ENCODE measurements at places on chromosomes 13 and 19.

DNA sequence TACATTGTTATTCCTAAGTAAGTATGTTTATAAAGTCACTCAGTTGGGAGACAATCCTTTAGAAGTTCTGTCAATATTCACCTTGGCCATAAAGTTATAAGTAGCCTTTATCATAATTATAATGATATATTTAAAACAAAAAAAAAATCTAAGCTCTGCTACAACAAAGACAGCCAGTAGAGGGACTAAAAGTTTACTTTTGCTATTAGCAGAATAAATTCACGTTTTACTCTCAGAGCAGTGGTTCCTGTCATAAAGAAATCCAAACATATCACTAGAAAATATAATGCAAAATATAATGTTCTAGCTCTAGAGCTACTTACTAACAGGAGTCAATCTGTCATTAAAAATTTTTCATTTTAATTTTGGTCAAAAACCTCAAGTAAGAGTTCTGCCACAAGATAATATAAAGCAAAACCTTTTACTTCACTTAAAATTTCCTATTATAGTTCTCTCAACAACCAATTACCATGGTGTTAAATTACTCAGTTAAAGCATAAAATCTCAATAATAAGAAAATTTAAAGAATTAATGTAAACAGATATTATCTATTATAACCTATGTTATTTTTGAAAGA is 17.7 kb downstream of the INTS6 start:
- DNase-seq, result no peak

- DNase-seq, result no peak
These were observed 46.5 kb downstream of the LYL1 start for GRCh38 chr19:13056052-13056660.

DNA sequence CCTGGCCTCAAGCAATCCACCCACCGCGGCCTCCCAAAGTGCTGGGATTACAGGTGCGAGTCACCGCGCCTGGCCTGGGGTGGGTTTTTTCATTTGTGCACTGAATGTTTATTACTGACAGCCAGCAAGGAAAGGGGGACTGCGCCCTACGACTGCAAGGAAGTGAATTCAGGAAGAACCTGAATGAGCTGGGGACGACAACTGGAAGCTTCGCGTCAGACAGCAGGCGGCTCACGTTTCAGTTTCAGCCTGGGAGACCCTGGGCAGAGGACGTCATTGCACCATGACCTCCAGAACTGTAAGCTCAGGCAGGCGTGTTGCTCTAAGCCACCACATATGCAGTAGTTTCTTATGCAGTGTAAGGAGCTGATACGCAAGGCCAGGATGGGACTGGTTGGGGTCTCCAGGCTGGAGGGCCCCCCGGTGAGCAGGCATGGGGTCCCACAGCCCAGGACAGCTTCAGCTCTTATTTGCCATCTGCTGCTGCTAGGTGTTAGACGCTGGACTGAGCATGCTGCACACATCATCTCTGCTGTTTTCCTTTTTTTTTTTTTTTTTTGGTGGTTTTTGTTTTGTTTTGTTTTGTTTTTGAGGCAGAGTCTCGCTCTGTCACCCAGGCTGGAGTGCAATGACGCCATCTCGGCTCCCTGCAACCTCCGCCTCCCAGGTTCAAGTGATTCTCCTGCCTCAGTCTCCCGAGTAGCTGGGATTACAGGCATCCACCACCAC is 66.6 kb downstream of the GADD45B start:
- DNase-seq, result no peak

DNA sequence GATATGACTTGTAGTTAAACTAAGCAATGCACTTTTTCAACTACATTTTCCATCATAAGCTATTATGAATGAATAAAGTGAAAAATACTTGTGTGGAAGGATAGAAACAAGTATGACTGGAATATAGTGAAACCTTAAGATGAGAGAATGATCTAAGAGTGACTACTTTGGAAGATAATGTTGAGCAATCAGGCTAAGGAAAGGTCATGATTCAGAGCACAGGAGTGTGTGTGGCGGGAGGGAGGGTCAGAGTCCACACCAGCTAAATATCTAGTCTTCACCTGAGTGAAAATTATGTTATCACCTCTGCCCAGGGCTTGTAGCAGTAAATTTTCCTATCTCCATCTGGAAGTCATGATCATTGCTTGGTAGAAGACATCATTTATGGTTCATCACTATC is 833.4 kb upstream of the ATXN8OS start:
- DNase-seq, result no peak

DNA sequence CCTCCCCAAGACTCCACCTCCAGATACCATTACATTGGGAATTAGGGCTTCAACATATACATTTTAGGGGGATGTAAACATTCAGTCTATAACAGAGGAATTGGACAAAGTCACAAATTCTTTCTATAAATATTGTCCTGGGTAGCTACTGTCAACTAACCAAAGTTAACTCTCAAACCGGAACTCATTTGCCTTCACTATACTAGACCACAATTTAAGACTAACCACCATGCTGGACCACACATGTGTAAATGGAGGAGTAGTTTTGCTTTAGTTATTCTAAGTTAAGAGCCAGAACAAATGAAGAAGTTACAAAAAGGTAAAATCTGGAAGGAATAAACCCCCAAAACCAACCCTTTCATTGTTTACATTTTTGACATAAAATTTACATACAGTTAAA is 222.8 kb downstream of the NDFIP2 start:
- no peak for DNase-seq

GRCh38 chr19:54405628-54406027 is 9.6 kb upstream of the TTYH1 start:
- DNase-seq, result no peak

DNA sequence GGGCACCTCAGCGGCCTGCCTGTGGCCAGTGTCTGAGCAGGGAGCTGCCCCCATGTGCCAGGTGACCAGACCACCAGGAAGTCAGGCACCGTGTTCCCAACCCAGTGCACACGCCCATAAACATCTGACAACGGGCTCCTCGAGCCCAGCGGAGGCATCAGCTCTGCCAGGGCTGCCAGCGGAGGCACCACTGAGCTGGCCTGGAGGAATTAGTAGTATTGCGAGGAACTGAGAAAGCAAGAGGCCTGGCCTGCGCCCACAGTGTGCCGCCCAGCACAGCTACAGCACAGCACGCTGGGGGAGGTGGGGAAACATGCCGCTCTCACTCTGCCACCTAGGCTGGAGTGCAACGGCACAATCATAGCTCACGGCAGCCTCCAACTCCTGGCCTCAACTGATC is 44.6 kb downstream of the ANKRD27 start:
- DNase-seq, result no peak

DNA sequence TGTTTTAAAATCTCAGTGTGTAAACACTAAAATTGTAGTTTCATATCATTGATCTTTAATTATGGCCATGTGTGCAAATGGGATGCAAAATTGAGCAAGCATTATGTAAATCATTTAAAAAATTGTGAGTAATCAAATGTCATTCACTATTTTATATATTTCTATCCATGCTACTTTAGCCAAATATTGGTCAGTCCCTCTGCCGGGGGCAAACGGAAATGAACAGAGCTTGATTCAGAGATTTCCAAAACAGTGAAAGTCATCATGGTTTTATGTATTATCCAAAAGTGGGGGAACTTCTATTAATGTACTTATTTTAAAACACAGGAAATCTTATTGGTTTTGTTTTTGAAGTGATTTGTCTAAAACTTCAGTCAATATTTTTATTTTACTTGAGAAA is 219.1 kb downstream of the IRS2 start:
- DNase-seq, result no peak

- DNase-seq, result no peak
These were observed 921 bp upstream of the POLD1 start for GRCh38 chr19:50383001-50383851.

GRCh38 chr13:27489456-27489855 is 39.1 kb upstream of the MTIF3 start:
- DNase-seq, result no peak

GRCh38 chr19:40605216-40605971 is 4.2 kb downstream of the LTBP4 start:
- DNase-seq, result peak; percentile 78

GRCh38 chr13:97116754-97117153 is 105.4 kb upstream of the MBNL2 start:
- no peak for DNase-seq

DNA sequence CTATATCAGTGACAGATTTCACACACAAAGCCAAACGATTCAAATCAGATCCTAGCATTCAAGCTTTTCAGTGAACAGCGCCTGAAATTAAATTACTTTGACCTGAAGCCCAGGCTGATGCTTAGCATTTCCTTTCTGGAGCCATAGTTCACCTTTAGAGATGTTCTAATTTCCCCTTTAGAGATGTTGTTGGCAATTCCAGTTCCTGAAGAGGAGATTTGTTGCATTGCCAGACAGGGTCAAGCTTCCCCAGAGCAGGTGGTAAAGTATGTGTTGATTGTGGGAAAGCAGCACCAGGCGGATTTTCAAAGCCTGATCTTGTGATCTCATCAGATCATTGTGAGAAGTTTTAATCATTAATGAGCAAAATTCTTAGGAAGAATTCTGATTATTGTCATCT is 609.8 kb upstream of the KLF12 start:
- no peak for DNase-seq

DNA sequence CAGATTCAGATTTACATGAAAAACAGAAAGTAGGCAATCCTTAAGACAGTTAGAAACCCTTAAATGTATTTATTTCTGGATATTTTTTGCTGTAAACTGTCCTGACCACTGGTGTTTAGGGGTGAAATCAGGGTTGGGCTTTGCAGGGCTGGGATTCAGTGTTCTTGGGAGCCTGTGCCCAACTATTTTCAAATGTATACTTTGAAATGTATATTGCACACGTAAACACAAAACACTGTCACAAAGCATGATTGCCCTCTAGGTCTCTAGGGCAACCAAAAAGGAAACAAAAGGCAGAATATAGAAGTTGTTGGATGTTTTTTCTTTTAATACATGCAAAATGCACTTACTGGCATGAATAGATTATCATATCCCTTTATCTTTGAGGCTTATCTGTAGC is 1185.4 kb downstream of the DIAPH3 start:
- DNase-seq, result no peak

DNA sequence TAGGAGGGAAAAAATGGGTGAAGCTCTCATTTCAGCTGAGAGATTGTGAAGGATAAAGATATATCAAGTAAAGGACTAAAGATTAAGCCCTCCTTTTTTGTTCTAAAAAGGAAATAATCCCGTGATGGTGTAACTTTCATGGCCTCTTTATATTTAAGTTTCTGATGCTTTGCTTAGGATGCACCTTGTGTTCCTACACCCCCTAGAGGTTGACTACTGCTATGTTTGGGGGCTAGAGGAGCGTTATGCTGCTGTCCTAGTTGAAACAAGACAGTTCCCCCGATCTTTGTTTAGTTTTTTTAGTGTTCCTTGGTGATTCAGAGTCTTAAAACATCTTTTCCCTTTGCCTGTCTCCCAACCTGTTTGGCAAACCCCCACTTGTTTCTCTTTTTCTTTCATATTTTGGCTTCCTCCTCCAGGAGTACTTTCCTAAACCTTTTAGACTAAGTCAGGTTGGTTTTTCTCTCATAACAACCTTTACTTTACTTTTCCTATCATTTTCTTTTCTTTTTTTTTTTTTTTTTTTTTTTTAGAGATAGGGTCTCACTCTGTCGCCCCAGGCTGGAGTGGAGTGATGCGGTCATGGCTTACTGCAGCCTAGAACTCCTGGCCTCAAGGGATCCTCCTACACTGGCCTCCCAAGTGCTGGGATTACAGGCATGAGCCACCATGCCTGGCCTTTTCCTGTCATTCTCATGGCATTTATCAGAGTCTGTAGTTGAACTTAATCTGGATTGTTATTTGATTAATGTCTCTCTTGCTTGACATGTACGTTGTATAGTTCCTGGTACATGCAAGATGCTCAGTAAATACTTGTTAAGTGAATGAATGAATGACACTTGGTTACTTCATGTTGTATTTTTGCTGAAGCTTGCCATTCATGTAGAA is 2.8 kb downstream of the UBA2 start:
- peak; percentile 32 for DNase-seq

GRCh38 chr13:27868641-27869435 is 51.0 kb upstream of the PDX1 start:
- DNase-seq, result no peak

GRCh38 chr19:38502410-38503076 is 69.1 kb downstream of the RYR1 start:
- no peak for DNase-seq

DNA sequence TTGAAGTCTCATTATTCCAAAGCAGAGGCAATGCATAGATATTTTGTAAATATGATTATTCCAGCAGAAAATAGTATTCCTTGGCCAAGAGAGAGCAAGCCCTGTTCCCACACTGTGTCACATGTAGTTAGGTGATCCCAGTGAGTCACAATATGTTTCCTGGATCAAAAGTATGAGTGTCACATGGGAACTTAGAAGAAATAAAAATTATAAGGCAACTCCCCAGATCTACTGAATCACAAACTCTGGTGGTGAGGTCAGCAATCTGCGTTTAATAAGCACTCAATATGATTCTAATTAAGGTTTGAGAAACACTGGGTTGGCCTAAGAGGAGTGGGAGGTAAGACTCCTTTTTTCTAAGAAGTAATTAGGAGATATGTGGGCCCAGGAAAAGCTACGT is 1504.5 kb upstream of the PCDH20 start:
- no peak for DNase-seq

GRCh38 chr19:46303691-46304397 is 7.0 kb downstream of the HIF3A start:
- DNase-seq, result no peak

GRCh38 chr13:91725646-91726045 is 327.2 kb downstream of the GPC5 start:
- DNase-seq, result no peak

GRCh38 chr13:102799426-102800144 is 666 bp downstream of the BIVM start:
- peak; percentile 4 for DNase-seq

DNA sequence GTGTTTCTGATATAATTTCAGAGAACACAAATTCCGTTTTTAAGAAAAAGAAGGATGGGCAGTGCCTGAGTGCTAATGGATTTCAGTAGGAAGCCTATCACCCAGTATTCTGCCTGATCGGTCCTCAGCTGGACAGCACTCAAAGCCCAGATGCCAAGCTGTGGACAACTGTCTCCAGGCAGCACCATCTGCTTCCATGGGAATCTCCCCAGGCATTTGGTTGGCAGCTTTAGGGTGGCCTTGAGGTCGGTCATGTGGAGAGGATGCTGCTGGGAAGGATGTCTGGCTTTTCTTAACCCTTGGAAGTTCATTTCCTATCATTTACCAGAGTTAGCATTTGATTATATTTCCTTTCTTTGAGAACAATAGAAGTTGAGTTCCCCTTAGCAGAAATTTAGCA is 311.7 kb downstream of the TBC1D4 start:
- DNase-seq, result no peak

- DNase-seq, result no peak
These were observed 588.3 kb upstream of the SGCG start for GRCh38 chr13:22592515-22592914.

GRCh38 chr13:97979051-97979450 is 25.6 kb downstream of the IPO5 start:
- no peak for DNase-seq

GRCh38 chr13:41827507-41828213 is 133.2 kb downstream of the VWA8 start:
- DNase-seq, result no peak

DNA sequence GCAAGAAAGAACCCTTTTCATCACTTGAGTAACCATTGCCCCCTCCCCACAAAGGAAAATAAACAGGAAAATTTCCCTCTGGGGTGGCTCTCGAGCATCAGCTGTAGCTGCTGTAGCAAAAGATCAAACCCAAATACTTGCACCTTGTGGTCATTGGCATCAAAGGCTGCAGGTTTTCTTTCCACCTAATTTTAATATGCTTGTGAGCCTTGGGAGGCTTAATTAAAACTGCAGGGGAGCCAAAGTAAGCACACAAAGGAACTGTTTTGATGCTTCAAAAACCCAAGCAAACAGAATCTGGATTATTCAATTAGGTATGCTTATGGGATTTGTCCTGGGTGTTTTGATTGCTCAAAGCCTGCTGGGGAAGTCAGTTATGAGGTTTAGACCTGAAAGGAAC is 119.5 kb downstream of the SHISA2 start:
- DNase-seq, result no peak

All from NCI-H2081 (cell line).